Common myeloid progenitor, CD34-positive (primary cell): ENCODE measurements at places on chromosomes 16 and 17.
A peak's percentile ranks its signal among the peaks of the same experiment; 100 is the strongest.

DNA sequence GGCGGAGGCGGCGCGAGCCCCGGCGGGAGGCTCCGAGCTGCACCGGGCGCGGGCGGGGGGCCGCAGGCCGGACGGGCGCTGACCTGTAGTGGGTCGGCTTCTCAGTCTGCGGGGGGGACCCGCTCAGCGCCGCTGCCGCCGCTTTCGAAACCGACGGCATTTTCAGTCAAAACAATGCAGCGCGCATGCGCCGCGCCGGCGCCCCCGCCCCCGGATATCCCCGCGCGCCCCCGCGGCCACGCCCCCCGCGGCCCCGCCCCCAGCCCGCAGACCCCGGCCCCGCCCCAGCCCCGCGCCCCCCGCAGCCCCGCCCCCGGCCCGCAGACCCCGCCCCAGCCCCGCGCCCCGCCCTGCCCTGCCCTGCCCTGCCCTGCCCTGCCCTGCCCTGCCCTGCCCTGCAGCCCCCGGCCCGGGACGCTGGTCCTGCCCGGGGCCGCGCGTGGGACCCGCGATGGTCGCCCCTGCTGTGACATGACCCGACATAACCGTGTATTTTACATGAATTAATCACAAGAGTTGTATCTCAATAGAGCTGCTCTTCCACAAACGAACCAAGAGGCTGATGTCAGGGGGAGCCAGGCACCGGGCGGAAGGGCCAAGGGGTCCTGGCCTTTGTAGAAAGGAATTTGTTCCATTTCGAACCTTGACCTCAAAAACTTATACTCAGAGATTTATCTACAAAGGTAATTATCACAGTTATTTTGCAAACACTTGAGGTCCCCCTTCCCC is at the start of gene UNKL:
UNKL (minus strand) TSS at position 173 of the 729 bp plus-strand sequence; CDS start at position 160, 13 bp downstream.
- peak; percentile 64 for DNase-seq

GRCh38 chr17:74010903-74011302 is 192.6 kb upstream of the RPL38 start:
- DNase-seq, result no peak

GRCh38 chr17:42248351-42249179 is 27.6 kb downstream of the STAT5B start:
- DNase-seq, result peak; percentile 90

- peak; percentile 86 for DNase-seq
Measured at GRCh38 chr17:76385892-76386786, 1.7 kb downstream of the SPHK1 start.

DNA sequence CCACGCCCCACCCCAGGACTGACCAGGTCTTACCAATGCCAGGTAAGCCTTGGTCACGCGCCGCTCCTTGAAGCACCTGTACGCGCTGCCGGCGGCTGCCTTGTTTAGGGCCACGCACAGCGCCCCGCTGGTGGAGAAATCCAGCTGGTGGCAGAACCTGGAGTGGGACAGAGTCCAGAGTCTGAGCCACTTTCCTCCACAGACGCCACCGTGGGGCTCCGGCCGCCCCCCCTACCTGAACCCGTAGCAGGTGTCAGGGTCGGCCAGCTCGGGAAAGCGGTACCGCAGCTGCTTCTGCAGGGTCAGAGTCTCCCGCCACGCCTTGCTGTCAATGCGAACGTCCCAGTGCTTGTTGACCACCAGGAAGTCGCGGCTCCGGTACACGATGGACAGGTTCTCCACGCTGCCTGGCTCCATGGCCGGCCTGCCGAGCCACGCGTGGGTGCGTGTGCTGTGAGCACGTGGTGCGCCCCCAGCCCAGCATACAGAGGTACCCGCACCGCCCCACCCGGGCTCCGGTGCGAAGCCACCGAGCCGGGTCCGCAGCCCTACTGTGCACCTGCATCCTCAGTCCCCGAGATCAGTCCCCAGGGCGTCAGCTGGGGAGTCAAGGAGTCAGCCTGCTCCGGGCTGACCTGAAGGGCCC is 737 bp downstream of the RPUSD1 start:
- no peak for DNase-seq

DNA sequence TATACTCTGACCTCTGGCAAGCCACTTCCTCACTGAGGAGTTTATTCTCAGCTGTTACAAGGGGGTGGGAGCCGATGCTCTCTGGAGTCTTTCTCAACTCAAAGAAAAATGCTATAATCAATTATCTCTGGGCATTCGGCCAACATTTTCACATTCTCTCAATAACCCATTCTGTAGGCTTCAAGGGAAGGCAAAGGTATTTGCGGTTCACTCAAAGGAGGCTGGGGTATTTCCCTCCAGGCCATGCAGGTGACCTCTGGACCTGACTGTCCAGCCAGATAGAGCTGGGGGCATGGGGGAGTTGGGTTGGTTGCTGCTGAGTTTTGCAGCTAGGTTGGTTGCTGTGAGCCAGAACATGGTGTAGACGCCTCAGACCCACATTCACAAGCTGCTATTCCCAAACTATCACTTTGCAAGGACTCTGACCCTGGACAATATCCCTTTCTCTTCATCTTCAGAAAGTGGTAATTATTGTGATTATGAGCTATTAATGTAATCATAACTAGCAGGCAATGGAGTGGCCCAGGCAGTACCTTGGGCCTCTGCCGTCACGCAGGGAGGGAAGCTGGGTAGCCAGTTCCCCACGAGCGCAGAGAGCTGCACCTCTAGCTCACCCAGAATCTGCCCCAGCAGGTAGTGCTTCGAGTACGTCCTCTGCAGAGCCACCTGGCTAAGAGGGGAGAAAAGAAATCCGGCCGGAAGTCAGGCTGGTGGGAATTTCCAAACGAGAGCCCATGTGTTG is 42.1 kb downstream of the AIPL1 start:
- no peak for DNase-seq

DNA sequence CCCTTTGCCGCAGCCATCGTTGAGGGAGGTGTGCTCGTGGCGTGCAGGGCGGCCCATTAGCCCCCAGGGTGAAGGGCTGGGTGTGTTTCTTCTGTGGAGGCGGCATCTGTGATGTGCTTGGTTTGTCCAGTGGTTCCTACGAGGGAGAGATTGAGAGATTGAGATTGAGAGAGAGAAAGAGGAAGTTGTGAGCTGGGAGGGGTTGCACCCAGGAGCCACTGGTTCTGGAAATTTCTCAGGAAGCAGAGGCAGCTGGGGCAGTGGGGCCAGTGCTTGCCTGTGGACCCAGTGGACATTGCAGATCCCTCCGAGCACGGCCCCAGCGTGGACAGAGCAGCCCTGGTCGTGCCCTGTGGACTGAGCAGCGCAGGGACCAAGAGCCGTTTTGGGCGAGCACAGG is 72.0 kb upstream of the ZNF750 start:
- peak; percentile 73 for DNase-seq

GRCh38 chr17:82117139-82118090 is 19.4 kb upstream of the FASN start:
- no peak for DNase-seq

DNA sequence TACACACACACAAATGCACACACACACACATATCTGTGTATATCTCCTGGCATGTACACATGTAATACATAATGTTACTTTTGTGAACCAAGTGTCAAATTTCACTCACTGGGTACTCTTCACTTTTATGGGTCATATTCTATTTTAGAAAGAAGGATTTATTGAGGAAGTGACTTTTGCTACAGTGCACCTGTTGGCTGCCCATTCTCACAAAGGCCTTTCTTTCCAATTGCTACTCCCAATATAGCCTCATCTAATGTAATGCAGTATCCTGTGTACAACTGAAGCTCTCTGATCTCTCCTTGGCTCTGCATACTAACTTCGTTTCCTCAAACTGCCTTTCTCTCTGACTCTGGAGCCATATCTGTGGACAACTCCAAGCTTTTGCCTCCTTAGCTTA is 107.5 kb downstream of the ABCA8 start:
- DNase-seq, result no peak

GRCh38 chr17:61323003-61323908 is 76.4 kb upstream of the TBX2 start:
- no peak for DNase-seq

DNA sequence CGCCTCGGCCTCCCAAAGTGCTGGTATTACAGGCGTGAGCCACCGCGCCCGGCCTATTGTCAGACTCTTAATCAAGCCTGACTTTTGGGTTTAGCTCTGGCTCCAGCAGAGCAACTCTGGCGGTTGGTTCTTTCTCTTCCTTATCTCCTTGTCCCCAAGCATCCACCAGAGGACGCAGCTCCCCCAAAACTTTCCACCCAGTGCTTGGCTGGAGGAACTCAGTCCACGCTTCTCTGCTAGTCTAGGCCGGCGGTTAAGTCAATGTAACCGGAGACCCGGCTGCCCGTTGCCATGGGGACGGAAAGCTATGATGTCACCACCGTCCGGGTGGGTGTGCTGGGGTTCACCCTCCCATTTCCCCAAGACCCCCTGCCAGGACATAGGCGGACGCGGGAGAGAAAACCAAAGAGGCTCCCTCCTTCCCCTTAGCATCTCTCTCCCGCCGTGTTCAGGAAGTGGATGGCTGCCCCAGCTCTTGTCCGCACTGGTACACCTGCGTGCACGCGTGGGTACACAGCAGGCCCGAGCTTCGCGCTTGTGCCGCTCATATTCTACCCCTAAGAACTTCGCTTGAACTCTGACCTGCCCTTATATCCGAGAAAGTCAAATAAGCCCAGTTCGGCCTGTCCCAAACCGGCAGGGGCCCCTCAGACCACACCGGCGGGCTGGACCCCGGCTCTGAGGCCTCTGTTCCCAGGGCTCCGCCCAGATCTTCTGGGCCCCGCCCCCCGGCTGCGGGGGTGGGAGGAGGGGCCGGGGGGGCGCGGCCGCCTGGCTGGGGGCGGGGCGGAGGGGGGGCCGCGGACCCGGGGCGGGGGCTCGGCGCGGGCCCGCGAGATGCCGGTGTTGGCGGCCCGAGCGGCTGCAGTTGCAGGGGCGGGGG is at the start of gene RND2:
RND2 (plus strand) TSS at position 825 of the 883 bp plus-strand sequence. CDS start 117 bp downstream, outside the sequence.
- peak; percentile 97 for DNase-seq

DNA sequence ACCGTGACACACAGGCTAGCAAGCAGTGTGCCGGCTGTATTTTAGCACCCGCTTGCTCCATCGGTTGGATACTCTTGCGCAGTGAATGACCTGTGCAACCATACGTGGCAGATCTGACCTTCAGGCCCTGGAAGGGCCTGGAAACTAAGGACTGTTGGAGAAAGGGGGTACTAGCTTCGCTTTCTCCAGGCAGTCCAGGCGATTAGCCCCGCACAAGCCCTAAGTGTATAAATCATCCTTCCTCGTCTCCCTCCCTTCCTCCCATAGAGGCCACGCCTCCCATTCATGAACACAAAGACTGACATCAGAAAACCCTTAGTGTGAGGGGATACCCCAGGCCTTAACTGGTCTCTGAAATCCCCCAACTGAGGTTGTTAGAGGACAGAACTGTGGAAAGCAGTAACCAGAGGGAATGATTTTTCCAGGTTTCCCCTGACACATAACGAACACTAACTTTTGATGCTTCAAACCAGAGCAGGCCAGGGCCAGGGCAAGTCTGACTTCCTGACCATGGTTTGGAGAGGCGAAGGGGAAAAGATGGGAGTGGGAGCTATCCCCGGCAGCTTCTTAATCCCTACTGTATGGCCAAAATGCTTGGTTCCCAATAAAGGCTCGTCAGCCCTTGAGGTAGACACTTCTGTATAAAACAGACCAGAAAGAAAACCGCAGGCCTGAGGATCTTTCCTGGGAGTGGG is 1.4 kb upstream of the DYNLL2 start:
- DNase-seq, result no peak

- DNase-seq, result no peak
Measured at GRCh38 chr17:49862781-49863331, 15.0 kb upstream of the TAC4 start.

- DNase-seq, result no peak
Measured at GRCh38 chr17:78653382-78653781, 76.2 kb upstream of the DNAH17 start.

DNA sequence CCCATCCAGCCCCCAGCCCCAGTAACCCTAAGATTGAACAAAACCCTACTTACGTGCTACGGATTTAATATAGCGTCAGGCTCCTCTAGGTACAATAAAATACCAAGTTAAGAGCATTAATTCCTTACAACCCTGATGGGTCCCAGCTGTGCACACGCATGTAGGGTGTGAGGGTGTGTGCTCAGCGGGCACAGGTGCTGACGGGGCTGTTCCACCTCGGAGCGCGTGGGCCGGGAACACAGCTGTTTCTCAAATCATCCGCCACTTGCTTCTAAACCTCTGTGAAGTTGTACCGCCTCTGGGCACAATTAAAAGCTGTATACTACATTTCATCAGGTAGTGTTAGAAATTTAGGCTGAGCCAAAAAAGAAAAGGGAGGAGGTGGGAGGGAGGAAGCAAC is 478.6 kb downstream of the MAF start:
- no peak for DNase-seq

DNA sequence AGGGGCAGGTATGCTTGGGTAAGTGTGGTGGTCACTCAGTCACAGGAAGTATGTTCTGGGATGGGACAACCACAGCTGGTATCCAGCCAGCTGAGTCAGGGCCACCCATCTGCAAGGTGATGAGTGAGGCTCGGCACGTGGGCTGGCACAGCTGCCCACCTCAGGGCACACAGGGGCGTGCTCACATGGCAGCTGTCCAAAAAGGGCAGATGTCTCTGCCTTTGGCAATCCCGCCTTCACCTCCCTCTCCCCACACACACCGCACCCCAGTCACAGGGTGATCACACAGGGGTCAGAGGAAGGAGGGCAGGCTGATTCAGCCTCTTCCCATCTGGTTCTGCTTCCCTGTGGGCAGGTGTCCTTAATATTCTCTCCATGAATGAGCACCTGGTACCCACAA is 85.9 kb upstream of the TOB1 start:
- DNase-seq, result peak; percentile 60

GRCh38 chr16:14205666-14206065 is 134.5 kb downstream of the MRTFB start:
- DNase-seq, result no peak

GRCh38 chr17:27485716-27486495 is 29.7 kb downstream of the KSR1 start:
- no peak for DNase-seq

DNA sequence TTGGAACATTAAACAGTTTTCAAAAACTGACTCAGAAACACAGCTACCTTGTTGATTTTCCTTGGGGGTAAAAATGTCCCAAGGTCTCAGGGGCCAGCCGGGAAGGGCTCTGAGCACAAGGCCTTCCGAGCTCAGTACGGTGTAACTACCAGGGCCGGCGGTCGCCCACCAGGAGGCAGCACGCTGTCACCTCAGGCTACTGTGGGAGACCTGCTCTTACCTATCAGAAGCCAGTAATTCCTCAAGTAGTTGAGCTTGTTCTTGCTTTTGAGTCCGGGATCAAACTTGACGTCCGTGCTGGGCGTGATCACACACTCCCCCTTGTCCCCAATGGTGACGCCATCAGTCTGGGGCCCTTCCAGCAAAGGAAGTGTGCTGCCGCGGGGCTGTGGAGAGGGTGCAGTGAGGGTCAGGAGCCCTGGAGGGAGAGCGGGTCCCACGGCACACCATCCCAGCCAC is 43.4 kb upstream of the ICAM2 start:
- peak; percentile 82 for DNase-seq

DNA sequence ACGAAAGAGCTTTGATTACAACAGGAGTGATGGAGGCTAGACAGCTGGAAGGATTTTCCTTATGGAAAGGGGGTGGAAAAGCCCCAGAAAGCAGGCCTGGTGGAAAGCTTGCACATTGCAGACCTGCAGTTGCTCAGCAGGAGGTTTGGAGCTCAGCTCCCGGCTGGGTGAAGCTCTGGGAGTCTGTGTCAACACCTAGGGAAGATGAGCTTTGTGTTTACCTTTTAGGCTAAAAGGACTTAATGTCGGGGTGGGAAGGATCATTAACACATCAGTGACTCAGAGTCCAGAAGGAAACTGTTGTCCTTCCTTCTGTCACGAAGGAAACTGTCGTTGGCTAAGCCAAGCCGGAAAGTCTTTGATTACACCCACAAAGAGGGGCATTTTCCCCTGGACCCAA is 48.2 kb downstream of the RAP1GAP2 start:
- DNase-seq, result no peak
